Hematopoietic multipotent progenitor cell (in vitro differentiated cells): ENCODE measurements at places on chromosomes 1 and 21.
A peak's percentile ranks its signal among the peaks of the same experiment; 100 is the strongest.

DNA sequence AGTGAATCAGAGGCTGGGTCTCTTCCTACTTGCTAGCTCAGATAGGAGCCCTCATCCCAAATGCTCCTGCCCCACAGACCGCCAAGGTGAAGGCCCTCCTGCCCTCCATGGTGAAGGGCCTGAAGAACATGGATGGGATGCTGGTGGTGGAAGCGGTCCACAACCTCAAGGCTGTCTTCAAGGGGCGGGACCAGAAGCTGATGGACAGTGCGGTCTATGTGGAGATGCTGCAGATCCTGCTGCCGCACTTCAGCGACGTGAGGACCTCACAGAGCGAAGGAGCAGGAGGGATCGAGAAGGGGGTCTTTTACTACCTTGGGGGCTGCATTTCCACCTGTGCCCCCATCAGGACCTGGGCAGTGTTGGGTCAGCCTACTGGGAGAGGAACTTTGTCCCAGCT is 14.6 kb upstream of the TTC4 start:
- DNase-seq: no peak

DNA sequence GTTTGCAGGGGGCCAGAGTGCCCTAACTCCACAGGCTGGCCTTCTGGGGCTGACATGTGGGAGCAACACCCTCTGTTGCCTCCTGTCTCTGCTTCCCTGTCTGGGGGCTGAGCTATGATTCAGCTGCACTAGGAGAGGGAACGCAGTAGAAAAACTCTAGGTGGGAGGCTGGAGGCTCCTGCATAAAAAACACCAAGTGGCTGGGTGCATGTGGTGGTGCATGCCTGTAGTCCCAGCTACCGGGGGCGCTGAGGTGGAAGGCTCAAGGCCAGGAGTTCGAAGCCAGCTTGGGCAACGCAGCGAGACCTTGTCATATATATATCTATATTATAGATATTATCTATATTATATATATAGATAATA is 5.6 kb downstream of the KIF17 start:
- DNase-seq: no peak

DNA sequence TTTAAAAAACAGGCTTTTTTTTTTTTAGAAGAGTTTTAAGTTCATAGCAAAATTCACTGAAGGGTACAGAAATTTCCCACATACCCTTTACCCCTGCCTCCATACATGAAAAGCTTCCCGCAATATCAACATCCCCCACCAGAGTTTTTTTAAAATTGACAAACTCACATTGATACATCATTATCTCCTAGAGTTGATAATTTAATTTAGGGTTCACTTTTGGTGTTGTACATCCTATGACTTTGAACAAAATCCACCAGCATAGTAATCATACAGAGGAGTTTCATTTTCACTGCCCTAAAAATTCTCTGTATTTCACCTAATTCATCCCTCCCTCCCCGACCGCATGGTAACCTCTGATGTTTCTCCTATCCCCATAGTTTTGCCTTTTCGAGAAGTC is 53.6 kb upstream of the KCNK2 start:
- DNase-seq: no peak

DNA sequence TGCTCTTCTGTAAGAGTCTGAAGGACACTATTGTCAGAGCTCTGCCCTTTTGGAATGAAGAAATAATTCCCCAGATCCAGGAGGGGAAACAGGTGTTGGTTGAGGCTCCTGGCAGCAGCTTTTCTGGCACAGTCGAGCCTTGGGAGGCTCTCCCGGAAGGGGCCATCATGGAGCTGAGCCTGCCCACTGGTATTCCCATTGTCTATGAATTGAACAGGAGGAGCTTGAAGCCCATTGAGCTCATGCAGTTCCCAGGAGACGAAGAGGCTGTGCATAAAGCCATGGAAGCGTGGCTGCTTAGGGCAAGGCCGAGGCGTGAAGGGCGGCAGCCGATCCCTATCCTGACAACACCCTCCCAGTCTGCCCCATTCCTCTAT is 26.6 kb downstream of the UBE4B start:
- no peak for DNase-seq

- DNase-seq: no peak
Measured at GRCh38 chr1:209988706-209989105, 50.7 kb downstream of the SYT14 start.

DNA sequence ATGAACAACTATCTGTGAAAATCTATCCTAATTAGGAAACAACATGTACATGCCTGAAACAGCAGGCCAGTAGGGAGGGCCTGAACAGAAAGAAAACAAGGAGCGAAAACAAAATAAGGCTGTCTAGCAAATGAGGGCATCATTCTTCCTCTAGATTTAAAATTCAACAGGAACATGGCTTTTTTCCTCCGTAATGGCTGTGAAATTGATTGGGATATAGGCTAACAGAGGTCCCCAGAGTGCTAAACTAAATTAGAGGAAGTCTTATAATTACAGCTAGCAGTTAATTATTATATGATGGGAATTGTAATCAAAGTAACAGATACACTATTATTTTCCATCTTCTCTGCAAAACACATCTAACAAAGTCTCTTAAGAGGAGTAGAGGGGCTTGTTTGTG is 51.7 kb upstream of the TIAM1 start:
- no peak for DNase-seq

DNA sequence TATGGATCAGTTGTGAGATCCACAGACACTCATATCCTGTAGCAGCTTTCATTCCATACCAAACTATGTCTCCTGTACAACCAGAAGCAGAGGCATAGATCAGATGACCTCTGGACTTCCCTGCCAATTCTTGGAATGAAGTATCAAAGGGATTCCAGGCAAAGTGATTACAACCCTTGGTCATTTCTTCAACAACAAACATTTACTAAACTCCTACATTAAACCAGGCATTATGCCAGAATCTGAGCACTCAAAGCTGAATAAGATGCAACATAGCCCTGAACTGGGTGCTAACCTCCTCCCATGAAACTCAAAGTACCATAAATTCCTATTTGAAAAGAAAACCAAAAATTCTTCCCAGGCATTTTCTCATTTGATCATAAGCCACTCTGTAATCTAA is 121.2 kb upstream of the SGIP1 start:
- no peak for DNase-seq

DNA sequence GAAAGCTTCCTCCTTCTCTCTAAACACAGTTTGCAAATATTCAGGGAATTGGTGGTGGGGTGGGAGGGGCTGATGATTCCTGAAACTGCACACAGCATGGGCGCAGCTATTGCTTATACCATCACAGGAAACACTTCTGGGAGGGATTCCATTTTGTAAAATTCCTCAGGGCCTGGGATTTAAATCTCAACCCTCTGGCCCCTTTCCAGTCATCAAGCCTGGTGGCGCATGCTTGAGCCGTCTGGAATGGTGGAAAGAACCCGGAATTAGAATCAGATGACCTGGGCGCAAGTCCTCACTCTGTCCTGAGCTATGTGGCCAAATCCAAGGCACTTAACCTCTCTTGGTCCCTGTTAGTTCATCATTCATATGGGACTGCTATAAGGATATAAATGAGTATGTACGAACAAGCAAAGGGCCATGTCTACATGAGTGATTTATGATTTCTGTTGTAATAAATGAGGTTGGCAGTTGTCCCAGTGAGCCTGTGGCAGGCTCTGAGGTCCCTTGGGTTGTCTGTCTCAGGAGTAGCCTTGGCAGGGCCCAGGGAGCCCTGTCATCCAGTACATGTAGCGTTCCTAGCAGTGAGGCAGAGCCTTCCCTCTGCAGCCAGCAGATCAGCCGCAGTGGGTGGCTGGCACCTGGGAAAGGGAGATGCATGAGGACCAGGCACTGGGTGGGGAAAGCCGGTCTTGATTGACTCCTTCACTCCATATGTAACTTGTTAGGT is 72.0 kb downstream of the MAN1C1 start:
- DNase-seq: no peak

- DNase-seq: no peak
Measured at GRCh38 chr1:89355056-89355455, 8.8 kb upstream of the GBP6 start.

- DNase-seq: no peak
Measured at GRCh38 chr1:171137580-171137979, 46.9 kb downstream of the FMO3 start.

GRCh38 chr1:225977937-225978748 is 21.0 kb downstream of the SDE2 start:
- DNase-seq: peak; percentile 48

DNA sequence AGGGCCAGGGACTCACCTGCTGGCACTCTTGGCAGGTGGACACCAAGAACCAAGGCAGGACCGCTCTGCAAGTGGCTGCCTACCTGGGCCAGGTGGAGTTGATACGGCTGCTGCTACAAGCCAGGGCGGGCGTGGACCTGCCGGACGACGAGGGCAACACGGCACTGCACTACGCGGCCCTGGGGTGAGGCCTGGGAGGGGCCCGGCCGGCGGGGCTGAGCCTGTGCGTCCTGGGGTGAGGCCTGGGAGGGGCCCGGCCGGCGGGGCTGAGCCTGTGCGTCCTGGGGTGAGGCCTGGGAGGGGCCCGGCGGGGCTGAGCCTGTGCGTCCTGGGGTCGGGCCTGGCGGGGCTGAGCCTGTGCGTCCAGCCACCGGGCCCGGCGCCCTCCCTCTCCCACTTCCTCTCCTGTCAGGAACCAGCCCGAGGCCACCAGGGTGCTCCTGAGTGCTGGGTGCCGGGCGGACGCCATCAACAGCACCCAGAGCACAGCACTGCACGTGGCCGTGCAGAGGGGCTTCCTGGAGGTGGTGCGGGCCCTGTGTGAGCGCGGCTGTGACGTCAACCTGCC is 4.6 kb upstream of the MMP23B start:
- DNase-seq: no peak

DNA sequence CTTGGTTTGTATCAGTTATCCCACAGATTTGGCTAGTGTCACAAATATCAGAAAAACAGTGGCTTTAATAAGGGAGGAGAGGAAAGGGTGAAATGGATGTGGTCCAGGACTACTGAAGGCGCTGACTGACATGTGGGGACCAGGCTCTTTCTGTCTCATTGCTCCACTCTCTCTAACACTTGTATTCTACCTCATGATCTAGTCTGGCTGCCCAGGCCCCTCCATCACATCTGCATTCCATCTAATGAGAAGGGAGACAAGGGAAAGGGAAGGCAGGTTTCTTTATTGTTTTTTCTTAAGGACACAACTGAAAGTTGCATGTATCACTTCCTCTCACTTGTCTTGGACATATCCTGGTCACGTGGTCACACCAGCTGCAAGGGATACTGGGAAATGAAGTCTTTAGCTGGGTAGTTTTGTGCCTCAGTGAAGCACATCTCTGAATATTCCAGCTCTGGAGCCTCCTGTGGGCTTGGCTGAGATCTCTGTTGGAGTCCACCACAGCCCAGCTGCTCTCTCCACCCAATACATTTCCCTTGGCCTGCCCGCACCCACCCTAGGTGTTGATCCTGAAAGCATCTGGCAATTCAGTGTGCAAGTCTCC is 42.0 kb upstream of the PADI2 start:
- no peak for DNase-seq

DNA sequence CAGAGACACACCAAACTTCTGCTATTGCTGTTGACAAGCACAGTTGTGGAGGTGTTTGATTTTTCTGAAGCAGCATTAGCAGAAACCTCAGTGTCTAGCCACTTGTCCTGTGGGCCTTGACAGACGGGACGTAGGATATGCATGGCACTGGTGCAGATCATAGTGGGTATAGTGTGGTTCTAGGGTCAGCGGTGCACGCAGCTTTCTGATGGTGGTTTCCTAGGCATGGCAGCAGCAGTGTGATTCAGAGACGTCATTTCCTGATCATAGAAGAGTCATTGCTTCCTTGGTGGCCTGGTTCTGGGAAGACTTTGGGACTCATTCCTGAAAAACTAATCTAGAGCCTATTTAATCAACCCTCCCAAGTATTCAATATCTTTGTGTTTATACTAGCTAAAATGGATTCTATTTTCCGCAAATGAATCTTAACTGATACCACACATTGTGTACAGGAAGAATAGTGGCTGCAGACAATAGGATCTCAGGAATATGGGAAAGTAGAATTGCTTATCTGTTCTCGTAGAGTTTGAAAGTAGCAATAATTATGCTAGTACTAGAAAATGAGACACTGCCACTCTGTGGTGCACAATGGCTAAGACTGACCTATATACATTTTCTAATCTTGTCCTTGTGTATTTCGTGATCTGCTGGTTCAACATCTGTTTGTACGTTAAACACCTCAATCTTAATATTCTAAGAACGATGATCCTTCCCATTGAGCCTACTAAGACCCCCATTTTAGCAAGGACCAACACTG is 2.8 kb upstream of the USP1 start:
- DNase-seq: no peak

GRCh38 chr1:98406352-98407088 is 255.0 kb upstream of the SNX7 start:
- no peak for DNase-seq

DNA sequence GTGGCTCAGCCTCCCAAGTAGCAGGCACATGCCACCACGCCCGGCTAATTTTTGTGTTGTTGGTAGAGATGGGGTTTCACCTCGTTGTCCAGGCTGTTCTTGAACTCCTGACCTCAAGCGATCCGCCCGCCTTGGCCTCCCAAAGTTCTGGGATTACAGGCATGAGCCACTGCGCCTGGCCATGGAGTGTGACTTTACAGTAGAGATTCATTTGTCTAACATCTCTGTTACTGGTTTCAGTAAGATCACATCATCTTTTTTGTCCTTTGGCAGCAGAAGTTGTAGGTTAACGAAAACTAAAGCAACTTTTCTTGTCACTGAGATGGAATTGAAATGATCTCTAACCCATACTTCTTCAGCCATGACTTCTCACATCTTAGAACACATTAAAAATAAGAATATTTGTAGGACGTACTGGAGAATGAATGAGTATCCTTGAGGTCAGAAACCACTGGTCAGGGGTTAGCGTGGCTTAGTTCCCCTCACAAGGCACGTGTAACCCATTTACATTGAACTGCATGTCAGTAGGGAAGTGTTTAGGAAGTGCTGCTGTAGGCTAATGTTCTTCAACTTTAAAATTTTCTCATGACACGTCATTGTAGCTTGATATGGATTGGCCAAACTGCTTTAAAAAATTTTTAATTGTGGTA is 75.9 kb downstream of the CAMTA1 start:
- DNase-seq: no peak

DNA sequence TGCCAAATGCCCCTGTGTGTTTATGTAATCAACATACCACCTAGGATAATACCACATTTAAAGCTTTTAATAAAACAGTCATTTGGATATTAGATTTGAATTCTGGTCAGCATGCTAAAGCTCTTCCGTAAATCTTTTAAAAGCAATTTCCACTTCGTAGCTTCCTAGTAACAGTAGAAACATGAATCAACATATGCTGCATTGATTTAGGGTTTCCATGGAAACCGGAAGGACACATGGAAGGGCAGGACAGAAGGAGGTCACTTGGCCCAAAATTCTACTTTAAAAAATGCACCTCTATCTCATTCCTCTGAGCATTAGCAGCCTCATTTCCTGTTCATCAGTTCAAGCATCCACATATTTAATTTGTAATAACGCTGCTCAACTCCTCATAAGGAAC is 8.1 kb downstream of the RGS8 start:
- DNase-seq: no peak
